Prostate gland (tissue), 2 donors: ENCODE measurements at places on chromosomes 1 and 21. TPM values are rescaled to one million over a fixed set of nuclear protein-coding genes. Genes with fewer than 3 reads are reported as not detected.

DNA sequence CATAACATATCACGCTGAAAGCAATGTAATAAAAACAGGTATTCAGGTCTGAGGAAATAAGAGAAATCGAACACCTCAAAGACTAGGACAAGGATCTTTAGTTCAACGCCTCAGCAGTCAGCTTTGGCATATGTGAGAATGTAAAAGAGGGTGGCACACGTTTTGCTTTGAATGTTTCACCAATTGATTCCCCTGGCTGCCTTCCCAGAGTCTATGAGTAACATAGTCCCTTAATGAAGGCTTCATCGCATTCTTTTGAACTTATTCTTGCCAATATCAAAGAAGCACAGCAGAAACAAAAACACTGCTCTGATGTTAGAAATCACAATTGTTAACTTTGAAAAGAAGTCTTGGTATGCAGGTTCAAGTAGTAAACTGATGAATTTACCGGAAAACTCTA lies 764.8 kb downstream of the ADGRL2 start:
- no peak for DNase-seq

- no peak for DNase-seq
These were observed 259.4 kb downstream of the FAF1 start for GRCh38 chr1:50700621-50701020.

- no peak for DNase-seq
These were observed 290.9 kb downstream of the LRRIQ3 start for GRCh38 chr1:73907051-73907450.

GRCh38 chr1:15433471-15433870 lies 4.8 kb upstream of the CTRC start:
- no peak for DNase-seq

The S100A7A gene
- not detected for total RNA-seq

GRCh38 chr1:5267603-5268235 lies 613.3 kb downstream of the AJAP1 start:
- DNase-seq, result no peak

The BNIPL gene
- total RNA-seq, result 14.8 TPM

GRCh38 chr1:226104671-226105121 lies 42.2 kb downstream of the H3-3A start:
- DNase-seq, result no peak

The KCNK1 gene
- 4.0 TPM for total RNA-seq

The NIBAN1 gene
- total RNA-seq, result 97.4 TPM

DNA sequence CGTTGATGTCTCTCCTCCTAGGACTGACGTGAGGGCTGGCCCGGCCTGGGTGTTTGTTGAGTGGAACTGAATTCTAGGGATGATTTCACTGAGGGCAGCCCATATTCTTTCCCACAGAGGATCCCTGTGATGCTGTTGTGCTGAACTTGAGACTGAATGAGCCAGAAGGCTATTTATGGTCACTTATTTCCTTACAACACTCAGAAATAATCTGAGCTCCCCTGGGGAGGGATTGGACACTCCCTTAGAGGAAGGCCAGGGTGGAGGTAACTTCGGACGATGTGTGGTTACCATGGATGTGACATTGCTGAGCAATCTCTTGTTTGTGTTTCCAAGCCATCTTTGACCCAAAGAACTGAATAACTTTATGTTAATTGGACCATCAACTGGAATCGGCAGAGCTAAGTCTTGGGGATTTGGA lies 5.1 kb upstream of the TMCO4 start:
- no peak for DNase-seq

The RHD gene
- not detected for total RNA-seq

- DNase-seq, result no peak
These were observed 10.9 kb downstream of the PCSK9 start for GRCh38 chr1:55050283-55050682.

- no peak for DNase-seq
These were observed 95.0 kb downstream of the ASTN1 start for GRCh38 chr1:177069490-177069889.

DNA sequence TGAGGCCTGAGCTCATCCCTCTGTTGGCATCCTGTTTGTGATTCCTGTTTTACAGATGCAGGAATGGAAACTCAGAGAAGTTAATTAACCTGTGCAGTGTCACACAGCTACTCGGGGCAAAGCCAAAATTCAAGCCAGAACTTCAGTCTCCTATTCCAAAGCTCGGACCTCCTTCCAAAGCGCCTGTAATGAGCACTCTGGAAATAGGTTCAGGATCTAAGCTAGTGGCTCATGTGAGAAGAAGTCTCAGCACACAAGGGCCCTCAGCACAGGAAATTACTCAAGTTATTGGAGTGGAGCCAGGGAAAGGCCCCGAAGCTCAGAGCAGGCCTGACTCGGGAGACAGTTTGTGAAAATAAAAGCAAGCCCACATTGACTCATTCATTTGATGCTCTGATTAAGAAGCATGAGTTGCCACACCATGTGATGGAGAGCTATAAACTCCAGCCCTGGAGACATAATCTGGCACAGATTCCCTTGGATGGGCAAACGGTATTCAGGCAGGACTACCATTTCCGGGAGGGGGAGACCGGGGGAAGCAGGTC lies 50.6 kb upstream of the LYST start:
- DNase-seq, result peak; percentile 89

The APCS gene
- total RNA-seq, result not detected

The SPATA6 gene
- total RNA-seq, result 23.2 TPM

- no peak for DNase-seq
These were observed 10.6 kb upstream of the COL6A1 start for GRCh38 chr21:45970674-45971615.

The KRTAP19-1 gene
- not detected for total RNA-seq

DNA sequence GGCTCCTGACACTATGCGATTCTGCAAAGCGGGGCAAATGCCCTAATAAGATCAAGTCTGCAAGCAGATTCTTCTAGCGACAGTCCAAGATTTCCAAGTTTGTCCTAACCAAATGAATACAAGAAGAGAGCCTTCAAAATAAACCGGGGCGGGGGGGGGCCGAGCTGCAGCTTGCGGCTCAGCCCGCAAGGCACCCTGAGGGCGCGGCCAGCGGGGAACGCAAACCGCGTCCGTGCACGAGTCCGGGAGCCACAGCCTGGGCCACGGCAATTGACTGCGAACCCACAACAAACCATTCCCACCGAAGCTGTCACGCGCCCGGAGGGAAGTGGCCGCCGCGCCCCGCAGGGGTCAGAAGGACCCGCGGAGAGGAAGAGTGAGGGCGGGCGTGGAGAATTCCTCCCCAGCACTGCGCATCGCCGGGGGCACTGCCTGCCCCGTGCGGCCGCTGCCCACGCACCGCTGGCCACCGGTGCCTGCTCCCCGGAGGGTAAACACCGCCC lies 687 bp downstream of the TGFBR3 start:
- DNase-seq, result peak; percentile 10

DNA sequence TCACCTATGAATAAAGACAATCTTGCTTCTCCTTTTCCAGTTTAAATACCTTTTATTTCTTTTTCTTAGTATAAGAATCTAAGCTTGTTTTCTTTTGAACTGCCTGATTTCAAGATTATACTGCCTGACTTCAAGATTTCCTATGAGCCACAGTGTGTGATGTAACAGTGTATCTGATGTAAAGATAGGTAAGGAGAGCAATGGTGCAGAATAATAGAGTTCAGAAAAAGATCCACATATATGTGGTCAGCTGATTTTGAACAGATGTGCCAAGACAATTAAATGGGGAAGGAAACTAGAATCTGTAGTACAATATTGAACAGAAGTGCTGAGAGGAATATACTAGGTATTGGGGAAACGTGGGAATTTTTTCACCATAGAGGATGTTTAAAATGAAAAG lies 21.0 kb downstream of the EXO1 start:
- no peak for DNase-seq

DNA sequence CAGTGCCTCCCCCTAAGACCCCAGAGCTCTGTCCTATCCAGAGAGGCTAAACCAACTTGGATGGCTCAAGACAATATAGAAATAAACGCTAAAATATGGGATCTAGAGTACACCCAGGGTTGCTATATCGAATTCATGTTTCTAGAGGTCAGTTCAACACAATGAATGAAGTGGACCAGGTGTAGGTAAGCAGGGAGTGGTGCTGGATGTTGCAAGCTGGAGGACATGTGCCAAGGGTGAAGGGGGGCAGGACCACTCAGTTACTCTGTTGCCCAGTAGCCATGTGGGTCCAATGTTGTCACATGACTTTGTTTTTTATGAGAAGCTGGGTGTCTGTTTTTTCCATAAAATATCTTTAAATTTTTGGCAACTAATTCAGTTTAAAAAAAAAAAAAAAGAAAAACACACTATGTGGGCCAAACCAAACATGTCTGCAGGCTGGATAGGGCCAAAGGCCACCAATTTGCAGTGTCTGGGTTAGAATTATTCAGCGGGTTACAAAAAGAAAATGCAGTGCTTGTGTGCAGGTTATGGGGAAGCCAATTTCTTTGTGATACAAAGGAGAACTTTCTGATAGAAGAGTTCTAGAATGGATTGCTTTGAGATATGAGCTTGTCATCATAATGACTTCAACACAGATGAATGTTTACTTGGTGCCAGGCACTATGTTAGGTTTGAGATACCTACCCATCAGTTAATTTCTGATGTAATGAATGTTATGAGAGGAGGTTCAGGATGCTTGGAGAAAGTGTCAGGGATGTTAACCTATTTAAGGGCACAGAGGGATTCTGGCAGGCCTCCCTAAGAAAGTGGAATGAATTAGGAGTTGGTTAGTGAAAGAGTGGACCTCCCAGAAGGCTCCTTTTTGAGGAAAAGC lies 8.9 kb downstream of the CACHD1 start:
- DNase-seq, result no peak

DNA sequence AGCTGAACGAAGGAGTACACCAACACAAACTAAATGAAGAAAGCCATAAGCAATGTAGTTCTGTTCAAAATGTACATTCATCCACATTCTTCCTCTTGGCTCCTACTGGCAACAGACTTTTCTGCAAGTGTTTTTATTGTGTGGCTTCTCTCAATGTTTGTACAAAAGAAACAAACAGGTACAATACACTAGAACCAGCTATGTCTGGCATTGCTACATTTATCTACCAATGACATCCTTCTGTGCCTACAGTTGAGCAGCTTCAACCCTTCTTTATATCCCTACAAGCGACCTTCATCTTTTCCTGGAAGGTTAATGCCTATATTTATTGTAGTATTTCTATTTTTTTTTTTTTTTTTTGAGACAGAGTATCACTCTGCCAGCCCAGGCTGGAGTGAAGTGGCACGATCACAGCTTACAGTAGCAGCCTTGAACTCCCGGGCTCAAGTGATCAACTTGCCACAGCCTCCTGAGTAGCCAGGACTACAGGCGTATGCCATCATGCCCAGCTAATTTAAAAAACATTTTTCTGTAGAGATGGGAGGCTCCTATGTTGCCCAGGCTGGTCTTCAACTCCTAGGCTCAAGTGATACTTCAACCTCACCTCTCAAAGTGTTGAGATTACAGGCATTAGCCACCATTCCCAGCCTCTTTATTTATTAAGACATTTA lies 89.3 kb downstream of the ASH1L start:
- no peak for DNase-seq

GRCh38 chr1:201825245-201825644 lies 3.7 kb upstream of the IPO9 start:
- no peak for DNase-seq

The SLAMF9 gene
- total RNA-seq, result not detected

GRCh38 chr1:187474336-187474735 lies 645.6 kb downstream of the PLA2G4A start:
- DNase-seq, result peak; percentile 27

The PKP1 gene
- total RNA-seq, result 82.9 TPM

The OR2G6 gene
- not detected for total RNA-seq

The MYOG gene
- total RNA-seq, result not detected

GRCh38 chr1:237891979-237892378 lies 1.3 kb upstream of the ZP4 start:
- DNase-seq, result no peak

The VWA5B1 gene
- total RNA-seq, result not detected

GRCh38 chr1:111618081-111618480 lies 1.5 kb upstream of the RAP1A start:
- DNase-seq, result no peak

The RPE65 gene
- total RNA-seq, result 0.91 TPM

- no peak for DNase-seq
These were observed 13.5 kb upstream of the TNFRSF1B start for GRCh38 chr1:12153181-12153785.

DNA sequence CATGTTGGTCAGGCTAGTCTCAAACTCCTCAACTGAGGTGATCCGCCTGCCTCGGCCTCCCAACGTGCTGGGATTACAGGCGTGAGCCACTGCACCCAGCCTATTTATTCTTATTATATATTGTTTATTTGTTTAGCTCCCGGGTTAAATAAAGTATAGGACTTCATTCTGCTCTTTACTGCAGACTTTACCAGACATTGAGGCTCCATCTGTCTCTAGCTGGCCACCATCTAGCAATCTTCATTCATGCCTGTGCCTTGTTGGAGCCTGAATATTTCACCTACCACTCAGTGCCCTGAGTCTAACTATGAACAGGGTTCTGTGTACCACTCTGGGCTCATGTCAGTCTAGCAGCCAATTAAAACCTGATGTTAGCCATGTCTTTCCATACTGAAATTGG lies 2.1 kb upstream of the DDAH1 start:
- DNase-seq, result no peak

The KIF14 gene
- 0.23 TPM for total RNA-seq

DNA sequence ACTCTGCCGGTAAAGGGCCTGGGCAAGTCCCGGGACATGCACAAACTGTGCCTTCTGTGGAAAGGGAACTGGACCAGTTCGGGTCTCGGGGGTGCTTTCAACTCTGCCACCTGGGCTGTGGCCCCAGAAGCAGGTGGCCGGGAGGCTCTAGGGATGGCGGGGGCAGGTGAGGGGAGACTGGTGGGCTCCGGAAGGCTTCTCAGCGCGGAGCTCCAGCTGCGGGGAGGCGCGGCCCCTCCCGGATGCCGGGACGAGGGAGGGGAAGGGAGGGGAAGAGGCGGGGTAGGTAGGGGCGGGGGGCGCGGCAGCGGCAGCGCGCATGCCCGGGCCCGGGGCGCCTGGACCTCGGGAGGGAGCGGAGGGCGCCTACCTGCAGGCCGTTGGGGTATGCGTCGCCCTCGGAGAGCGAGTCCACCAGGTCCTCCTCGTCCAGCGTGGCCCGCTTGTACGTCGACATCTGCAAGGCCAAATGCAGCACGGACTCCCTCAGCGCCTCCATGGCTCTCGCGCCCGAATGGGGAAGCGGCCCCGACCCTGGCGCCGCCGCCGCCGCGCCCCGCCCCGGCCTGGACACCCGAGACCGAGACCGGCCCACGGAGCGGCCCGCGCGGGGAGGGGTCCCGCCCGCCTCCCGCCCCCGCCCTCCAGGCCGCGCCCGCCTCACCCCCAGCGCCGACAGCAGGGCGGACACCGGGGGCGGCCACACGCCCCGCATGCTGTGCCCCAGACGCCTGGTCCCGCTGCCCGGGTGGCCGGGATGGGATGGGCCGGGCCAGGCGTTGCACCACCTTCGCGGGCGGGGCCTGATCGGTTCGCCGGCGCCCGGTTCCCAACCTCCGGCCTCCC lies at the start of gene ECE1:
ECE1 (minus strand) TSS at position 764 of the 846 bp plus-strand sequence; CDS start at position 715, 49 bp downstream.
- no peak for DNase-seq

- no peak for DNase-seq
These were observed 218.8 kb downstream of the NTNG1 start for GRCh38 chr1:107359472-107360241.

- no peak for DNase-seq
These were observed 377.9 kb downstream of the LTN1 start for GRCh38 chr21:28614791-28615190.

GRCh38 chr21:17949421-17949820 lies 130.3 kb upstream of the C21orf91 start:
- DNase-seq, result no peak
